ENCODE measurements at places on chromosomes 16 and 17. TPM values are rescaled to one million over a fixed set of nuclear protein-coding genes. Genes with fewer than 3 reads are reported as not detected.

DNA sequence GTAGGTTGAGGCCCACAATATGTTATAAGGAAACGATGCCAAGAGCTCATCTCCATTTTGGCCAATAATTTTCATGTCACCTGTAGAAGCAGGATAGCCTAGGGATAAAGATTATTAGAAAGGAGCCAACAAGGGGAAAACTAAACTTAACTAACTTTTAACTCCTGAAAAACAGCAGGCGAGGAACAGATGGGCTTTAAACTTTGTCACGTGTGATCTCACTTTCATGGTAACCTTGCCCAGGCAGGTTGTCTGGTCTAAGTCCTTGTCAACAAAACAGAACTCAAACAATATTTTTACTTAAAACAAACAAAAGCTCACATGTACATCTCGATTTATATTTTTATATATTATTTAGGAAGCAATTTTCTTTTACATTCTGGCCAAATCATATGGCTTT lies 1672.0 kb downstream of the TP53TG3F start:
- no peak overlapping the region for H3K27ac ChIP-seq
- no peaks in the 10 kb centered on the region for H3K36me3 ChIP-seq
- H3K4me1 ChIP-seq = no peaks in the 10 kb centered on the region
- no peaks in the 10 kb centered on the region for H3K27me3 ChIP-seq

DNA sequence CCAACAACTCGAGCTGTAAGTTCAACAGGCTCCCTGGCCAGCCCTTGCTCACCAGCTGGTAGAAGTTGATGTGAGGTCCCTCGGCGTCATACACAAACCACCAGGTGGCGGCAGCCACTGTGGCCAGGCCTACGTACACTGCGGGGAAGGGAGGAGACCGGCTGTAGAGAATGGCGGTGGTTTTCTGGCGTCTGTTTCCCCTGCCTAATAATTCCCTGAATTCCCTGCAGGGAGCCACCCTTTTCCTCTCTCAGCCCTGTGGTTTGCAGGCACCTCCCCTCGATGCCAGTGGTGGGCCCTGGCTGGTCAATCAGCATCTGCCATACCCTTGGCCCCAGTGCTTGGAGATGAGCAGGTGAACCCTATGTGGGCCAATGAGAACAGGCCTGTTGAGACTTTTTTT lies 18.9 kb upstream of the P2RX1 start:
- H3K27me3 ChIP-seq = no peaks in the 10 kb centered on the region
- no peak overlapping the region for H3K4me3 ChIP-seq
- H3K4me1 ChIP-seq = peaks cover 6% of the 10 kb centered on the region
- DNase-seq = peak; percentile 77

DNA sequence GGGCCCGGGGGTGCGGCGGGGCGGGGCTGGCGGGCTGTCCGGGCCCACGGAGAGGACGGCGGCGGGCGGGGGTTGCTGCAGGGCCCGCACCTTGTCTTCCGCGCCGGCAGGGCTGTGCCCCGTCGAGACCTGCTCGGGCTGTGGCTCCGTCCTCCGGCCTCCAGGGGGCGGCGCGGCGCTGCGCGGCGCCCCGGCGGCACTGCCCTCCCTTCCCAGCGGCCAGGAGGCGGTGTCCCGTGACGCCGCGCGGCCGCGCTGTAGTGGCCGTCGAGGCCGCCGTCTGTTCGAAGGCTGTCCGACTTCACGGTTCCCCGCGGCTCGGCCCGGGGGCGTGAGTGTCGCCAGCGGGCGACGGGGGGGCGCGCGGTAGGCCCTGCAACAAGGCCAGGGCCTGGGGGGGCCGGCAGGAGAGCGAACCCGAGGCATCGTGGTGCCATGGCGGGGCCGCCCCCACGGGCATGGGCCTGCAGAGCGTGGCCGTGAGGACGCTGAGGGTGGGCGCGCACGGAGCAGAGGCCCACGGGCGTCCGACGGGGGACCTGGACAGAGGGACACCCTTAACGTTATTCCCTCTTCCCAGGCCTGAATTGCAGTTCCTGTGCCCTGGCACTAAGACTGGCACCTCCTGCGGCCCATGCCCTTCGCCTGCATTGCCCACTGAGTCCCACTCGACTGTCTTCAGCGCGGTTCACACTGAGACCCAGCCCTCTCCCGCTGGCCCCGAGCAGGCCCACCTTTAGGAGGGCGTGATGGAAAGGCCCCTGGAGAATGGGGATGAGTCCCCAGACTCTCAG lies at the start of gene PLEKHG4:
PLEKHG4 (plus strand) TSS at position 237 of the 794 bp plus-strand sequence; CDS start at position 750, 513 bp downstream.
- H3K27ac ChIP-seq = no peak within 1 kb of the TSS
- H3K4me3 ChIP-seq = peak within 1 kb of the TSS; percentile 54
- no peaks in the 10 kb centered on the region for H3K36me3 ChIP-seq
- peak; percentile 72 for DNase-seq

GRCh38 chr16:52078716-52079655 lies 468.0 kb downstream of the TOX3 start:
- H3K36me3 ChIP-seq = no peaks in the 10 kb centered on the region
- H3K4me3 ChIP-seq = no peak overlapping the region
- H3K27me3 ChIP-seq = no peaks in the 10 kb centered on the region
- H3K27ac ChIP-seq = no peak overlapping the region

Gene CRLF3
- total RNA-seq = 5.6 TPM

Gene MYOCD
- total RNA-seq = 77.2 TPM

Data from heart left ventricle (tissue), 16 donors.